Lung (tissue), 17 donors: ENCODE measurements at places on chromosomes 7 and 10. TPM values are rescaled to one million over a fixed set of nuclear protein-coding genes. Genes with fewer than 3 reads are reported as not detected.

The VCL gene
- polyA plus RNA-seq: 48.8 TPM

The FAM241B gene
- 8.0 TPM for polyA plus RNA-seq

The LRRC4 gene
- polyA plus RNA-seq: 8.1 TPM

The ATG9B gene
- 0.78 TPM for polyA plus RNA-seq

The GDF2 gene
- polyA plus RNA-seq: not detected

The GNA12 gene
- 32.6 TPM for polyA plus RNA-seq

The FEZF1 gene
- not detected for polyA plus RNA-seq

The ADAMTS14 gene
- polyA plus RNA-seq: 1.3 TPM

The TEX36 gene
- not detected for polyA plus RNA-seq

The NXPH1 gene
- not detected for polyA plus RNA-seq

The MBLAC1 gene
- 1.7 TPM for polyA plus RNA-seq

The C10orf71 gene
- polyA plus RNA-seq: not detected

The GPR158 gene
- polyA plus RNA-seq: not detected

The FAM25C gene
- polyA plus RNA-seq: not detected

The FAM13C gene
- polyA plus RNA-seq: 1.2 TPM

The PLAU gene
- 11.6 TPM for polyA plus RNA-seq

The PTPN20 gene
- 0.83 TPM for polyA plus RNA-seq

The FAM20C gene
- polyA plus RNA-seq: 68.0 TPM

The ZNF853 gene
- 1.4 TPM for polyA plus RNA-seq

The TMEM139 gene
- 31.8 TPM for polyA plus RNA-seq

The HTR7 gene
- 0.48 TPM for polyA plus RNA-seq

The KCNIP2 gene
- 1.6 TPM for polyA plus RNA-seq

The GIMAP1 gene
- polyA plus RNA-seq: 10.0 TPM

The IMPDH1 gene
- polyA plus RNA-seq: 136 TPM

The NEUROD6 gene
- not detected for polyA plus RNA-seq

The CDC14C gene
- polyA plus RNA-seq: not detected

The ZNF804B gene
- polyA plus RNA-seq: not detected

The CYP26A1 gene
- polyA plus RNA-seq: 0.08 TPM

The PAPSS2 gene
- 62.1 TPM for polyA plus RNA-seq

The FZD8 gene
- polyA plus RNA-seq: 7.7 TPM

The PTPRN2 gene
- 3.7 TPM for polyA plus RNA-seq

The TMEM225B gene
- polyA plus RNA-seq: 1.0 TPM

The INMT gene
- 97.2 TPM for polyA plus RNA-seq

The CDK1 gene
- polyA plus RNA-seq: 10.9 TPM

The RTKN2 gene
- polyA plus RNA-seq: 26.6 TPM

The ATRNL1 gene
- 0.05 TPM for polyA plus RNA-seq

The SLC26A3 gene
- not detected for polyA plus RNA-seq

The SUGCT gene
- polyA plus RNA-seq: 0.23 TPM

The FMC1 gene
- polyA plus RNA-seq: 44.6 TPM

The FOXP2 gene
- polyA plus RNA-seq: 1.5 TPM

The LBX1 gene
- polyA plus RNA-seq: 0.02 TPM

The SMO gene
- polyA plus RNA-seq: 0.87 TPM

The LIPJ gene
- polyA plus RNA-seq: 0.02 TPM

The LIPN gene
- polyA plus RNA-seq: not detected

The PROSER2 gene
- 9.0 TPM for polyA plus RNA-seq

The ADAP1 gene
- 31.0 TPM for polyA plus RNA-seq

The TRAPPC14 gene
- 19.6 TPM for polyA plus RNA-seq

The INSYN2A gene
- polyA plus RNA-seq: 0.10 TPM

The TRIM50 gene
- 0.02 TPM for polyA plus RNA-seq

The MNX1 gene
- polyA plus RNA-seq: not detected

The GHRHR gene
- polyA plus RNA-seq: 0.77 TPM

The CALHM1 gene
- polyA plus RNA-seq: not detected

The LHFPL3 gene
- not detected for polyA plus RNA-seq

The SYT15B gene
- polyA plus RNA-seq: 8.7 TPM

The CASP2 gene
- polyA plus RNA-seq: 9.3 TPM

The MMRN2 gene
- 15.7 TPM for polyA plus RNA-seq
